CMK (cell line): ENCODE measurements at places on chromosomes 6 and 20.

DNA sequence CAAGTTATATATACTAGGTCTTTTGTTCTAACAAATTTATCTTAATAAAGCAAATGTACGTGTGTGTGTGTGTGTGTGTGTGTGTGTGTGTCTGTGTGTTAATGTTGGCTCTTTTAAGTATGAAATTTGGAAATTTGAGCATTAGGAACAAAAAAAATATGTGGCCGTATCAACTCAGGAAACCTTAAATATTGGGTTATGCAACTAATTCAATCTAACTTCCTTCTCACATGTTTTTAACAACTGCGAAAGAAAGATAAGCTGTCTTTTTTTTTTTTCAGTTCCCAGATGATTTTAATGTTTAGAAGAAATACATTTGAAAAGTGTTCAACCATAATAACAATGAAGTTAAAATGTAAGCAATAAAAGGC lies 616.4 kb upstream of the ARID1B start:
- peak; percentile 55 for DNase-seq

DNA sequence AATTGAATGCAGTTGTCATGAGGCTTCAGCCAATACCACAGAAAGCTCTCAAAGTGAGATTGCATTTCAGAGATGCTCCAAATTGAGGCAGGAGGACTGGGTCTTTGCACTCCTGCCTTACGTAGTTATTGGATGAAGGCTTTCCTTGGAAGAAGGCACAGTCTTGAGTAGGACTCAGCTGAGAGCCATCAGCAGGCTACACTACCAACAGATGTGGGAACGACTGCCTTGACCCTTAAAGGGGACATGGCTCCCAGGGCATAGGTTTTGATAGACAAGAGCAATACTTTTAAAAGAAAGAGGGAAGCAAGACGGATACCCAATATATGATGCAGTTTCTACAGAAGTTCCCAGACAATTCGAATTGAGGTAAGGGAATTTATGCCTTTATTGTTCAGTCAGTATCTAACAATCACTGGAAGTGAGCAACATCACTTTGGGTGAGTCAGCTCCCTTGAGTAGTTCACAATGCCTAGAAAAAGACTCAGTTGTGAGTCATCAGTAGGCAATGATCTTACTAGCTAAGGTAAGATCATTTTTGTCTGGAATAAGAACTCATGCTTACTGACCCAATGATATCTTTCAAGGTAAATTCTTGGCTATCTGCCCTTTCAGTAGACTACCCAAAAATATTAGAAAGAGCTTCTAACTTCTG lies 390.8 kb downstream of the GJA1 start:
- DNase-seq: no peak

DNA sequence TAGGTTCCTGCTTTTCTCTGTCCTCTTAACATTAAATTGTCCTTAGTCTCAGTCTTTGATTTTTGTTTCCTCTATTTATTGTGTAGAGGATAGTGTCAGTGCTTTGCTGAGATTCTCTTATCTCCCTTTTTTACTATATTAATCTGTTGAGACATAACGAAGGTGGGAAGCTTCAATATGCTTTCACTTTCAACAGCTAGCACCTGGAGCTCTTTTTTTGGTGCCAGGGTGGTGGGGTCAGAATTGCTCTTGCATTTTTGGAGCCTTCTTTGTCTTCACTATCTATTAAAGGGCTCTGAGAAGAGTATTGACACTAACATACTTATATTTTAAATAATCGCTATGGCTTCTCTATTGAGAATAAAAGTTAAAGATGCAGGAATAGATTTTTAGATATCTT lies 97.1 kb upstream of the EPHA7 start:
- DNase-seq: no peak

GRCh38 chr6:97049253-97050011 lies 124.9 kb downstream of the KLHL32 start:
- DNase-seq: no peak

- no peak for DNase-seq
Measured at GRCh38 chr6:116254297-116255056, 602 bp upstream of the TSPYL4 start.

DNA sequence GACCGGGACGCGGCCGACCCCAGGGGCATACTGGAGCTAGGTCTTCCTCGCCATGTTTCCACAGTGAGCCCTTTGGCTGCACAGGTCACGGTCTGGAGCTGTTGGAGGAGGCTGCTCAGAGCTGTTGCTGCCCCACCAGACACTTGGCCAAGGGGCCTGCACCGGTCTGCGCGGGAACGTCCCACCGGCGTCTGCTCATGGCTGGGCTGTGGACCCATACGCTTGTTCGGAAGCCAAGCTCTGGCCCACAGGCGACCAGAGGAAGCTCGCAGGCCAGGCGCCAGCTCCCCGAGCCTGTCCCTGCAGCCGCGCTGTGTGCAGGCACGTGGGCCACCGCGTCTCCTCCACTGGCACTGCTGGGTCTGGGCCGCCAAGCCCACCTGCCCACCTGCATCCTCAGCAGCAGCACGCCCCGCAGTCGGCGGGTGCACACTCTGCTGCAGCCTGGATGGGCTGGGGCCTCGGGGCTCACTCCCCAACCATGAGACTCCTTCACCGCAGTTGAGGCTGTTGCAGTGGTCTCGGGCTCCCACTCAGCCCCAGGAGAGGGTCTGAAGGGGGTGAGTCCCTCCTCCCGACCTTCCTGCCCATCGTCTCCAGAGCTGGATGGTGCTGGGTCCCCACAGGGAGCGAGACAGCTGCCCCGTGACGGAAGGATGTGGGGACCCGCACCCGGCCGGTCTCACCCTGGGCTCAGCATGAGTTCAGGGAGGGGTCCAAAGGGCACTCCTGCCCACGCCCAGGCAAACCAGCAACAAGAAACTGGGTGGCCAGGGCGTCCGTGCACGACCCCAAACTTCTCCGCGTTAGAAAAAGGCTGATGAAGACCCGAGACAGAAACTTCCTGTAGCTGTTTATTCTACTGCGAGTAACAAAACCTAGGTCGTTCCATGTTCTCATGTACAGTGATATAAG lies 15.5 kb upstream of the TCFL5 start:
- no peak for DNase-seq

- DNase-seq: no peak
Measured at GRCh38 chr6:113370508-113371502, 486.3 kb upstream of the MARCKS start.

DNA sequence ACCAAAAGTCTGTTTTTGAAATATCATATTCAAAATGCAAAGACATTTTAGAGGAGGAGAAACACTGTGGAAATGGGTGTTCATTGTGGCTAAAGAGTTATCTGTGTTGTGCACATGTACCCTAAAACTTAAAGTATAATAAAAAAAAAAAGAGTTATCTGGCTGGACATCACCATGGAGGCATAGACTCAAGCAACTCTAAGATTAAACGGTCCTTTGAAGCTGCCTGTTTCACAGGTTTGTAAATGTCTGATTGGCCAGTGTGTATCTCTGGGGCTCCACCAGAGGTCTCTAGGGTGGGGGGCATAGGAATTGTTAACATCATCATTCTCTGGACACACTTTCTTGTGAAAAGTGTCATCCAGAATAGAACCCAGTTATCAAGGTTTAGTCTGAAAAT lies 39.2 kb downstream of the TSPYL4 start:
- no peak for DNase-seq

DNA sequence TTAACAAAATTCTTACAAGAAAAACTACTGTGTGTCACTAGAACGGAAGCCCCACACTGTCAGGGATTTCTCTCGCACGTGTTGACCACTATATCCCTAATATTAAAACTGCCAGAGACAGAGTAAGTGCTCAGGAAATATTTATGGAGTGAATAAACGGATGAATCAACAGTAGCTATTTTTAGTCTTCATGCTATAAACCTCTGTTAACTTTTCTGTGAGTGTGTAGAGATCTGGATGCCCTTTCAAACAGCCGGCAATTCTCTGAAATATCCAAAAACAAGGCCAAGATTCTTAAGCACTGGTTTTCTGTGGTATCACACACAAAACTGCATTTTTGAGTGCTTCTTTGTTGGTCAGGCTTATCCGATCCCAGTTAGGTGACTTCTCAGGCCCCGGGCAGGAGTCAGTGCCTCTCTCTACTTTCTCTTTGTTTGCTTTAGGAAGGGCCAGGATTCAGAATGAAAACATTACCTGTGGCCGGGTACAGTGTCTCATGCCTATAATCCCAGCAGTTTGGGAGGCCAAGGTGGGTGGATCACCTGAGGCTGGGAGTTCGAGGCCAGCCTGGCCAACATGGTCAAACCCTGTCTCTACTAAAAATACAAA lies 15.7 kb downstream of the ATP9A start:
- no peak for DNase-seq

GRCh38 chr20:37308086-37309050 lies 18.9 kb downstream of the MANBAL start:
- no peak for DNase-seq

- DNase-seq: no peak
Measured at GRCh38 chr6:35128042-35128441, 13.1 kb downstream of the TCP11 start.

DNA sequence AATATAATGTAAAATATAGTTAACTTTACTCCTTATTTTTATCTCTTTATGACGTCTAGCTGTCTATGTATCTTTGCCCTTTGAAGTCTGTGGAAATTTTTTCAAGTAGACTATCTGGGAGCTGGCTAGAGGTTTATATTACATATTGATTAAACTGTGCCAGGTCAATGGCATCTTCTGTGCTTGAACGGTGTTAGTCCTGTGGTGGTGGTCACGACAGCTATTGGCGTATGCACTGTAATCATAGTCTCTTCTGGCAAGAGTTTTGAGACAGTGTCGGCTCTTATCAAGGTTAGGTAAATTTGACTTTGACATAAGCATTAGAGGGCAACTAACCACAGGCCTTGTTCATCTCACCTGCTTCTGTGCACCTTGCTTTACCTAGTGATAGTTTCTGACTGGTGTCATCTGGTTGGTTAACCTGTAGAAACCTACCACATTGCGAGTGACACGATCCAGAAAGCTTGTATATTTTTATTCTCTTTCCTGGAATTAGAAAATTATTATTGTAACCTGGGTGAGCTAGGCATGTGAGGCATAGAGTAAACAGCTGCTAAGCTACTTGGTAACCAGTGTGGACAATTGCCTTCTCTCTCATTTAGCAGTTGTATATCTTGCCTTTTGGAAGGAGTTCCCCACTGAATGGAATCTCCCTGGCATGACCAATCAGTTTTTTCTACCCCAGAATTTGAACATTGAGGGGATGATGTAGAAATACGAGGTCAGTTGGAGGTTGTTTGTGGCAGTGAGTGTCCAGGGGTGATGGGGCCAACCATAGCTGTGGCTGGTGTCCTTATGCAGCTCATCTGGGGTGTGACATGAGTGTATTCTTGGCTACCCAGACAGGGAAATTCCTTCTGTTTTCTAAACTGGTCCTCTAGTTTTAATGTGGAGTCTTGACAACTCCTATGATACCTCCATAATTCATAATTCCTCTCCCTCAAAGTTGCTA lies 45.9 kb downstream of the SH3BGRL2 start:
- no peak for DNase-seq

- no peak for DNase-seq
Measured at GRCh38 chr6:156886409-156886808, 109.2 kb downstream of the ARID1B start.

GRCh38 chr6:71367756-71368155 lies 79.1 kb downstream of the OGFRL1 start:
- DNase-seq: no peak

GRCh38 chr6:124924333-124924759 lies 37.9 kb upstream of the RNF217 start:
- no peak for DNase-seq

DNA sequence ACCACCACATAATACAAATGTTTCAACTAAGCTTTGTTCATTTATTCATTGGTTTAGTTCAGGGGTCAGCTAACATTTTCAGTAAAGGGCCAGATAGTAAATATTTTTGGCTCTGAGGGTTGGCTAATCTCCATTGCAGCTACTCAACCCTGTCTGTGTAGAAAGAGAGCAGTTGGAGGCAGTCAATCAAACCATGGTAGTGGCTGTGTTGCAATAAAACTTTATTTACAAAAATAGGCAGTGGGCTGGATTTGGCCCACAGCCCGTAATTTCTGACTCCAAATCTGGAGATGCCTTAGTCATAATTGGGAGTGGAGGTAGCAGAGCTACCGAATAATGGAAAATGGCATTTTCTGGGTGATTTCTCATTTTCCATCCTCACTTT lies 242.5 kb upstream of the ZFP64 start:
- no peak for DNase-seq

DNA sequence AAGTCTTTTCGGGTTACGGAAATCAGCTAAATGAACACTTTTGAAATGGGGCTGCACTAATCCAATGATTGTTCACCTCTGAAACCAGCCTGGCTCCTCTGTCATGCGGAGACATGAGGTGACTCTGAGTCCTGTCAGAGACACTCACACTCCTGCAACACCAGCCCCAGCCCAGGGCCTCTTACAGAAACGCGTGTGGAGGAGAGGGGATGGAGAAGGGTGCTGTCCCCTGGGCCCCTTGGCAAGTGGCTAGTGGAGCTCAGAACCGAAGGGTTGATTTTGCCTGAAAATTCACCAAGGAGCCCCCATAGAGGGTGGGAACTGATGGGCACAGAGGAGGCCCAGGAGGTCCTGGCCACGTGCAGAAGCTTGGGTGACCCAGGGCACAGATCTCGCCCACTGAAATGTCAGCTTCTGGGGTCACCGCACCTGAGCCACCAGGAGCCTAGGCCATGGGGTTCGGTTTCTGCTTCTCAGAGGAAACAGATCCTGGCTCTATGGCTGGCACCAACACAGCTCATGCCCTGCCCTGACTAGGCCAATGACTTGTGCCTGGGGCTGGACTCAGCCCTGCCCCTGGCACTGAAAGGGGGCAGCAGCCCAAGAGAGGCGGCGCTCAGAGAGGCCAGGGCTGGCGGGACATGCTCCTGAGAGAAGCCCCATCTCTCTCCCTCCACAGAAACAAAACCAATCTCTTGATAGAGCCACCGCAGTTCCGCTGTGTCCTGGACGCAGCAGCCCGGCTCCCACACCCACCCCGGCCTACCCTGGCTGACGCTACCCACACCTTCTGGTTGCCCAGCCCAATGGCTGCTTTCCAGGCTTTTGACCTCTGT lies 144.7 kb downstream of the ERMARD start:
- no peak for DNase-seq

DNA sequence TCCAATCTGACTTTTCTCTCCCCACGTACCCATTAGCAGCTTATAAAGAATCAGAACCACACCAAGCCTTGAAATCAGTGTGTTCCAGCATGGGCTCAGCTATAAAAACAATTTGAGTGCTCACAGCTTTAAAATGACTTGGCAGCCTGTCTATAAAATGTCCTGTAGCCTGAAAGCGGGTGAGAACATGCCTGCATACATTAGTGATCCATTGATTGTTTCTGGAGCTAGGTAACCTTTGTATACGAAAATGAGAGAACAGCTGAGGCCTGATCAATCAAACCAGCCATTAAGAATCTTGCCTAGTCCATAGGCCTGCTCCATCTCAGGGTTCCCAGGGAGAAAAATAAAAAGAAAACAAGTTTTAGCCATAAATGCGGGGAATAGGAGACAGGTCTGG lies 245.8 kb upstream of the SULF2 start:
- DNase-seq: no peak

DNA sequence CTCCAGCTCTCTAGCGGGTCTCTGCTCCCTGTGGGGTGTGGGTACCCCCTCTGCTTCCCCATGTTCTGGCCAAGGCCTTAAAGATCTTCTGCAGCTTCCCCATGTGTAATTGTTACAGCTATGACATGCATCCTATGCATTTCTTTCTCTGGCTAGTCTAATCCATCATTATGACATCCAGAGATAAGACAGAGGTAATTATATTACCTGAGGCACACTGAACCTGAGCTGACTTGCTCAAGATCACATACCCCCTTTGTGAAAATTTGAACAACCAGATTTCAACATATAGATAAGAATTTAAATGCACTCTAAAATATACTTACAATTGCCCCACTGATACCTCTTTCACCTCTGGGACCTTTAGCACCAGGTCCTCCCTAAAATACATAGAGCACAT lies 102.4 kb downstream of the COL12A1 start:
- no peak for DNase-seq
